IPS DF 6.9 (cell line): ENCODE measurements at places on chromosomes 1 and 21.

- no peak for DNase-seq
These were observed 16.1 kb upstream of the FCAMR start for GRCh38 chr1:206986402-206986801.

DNA sequence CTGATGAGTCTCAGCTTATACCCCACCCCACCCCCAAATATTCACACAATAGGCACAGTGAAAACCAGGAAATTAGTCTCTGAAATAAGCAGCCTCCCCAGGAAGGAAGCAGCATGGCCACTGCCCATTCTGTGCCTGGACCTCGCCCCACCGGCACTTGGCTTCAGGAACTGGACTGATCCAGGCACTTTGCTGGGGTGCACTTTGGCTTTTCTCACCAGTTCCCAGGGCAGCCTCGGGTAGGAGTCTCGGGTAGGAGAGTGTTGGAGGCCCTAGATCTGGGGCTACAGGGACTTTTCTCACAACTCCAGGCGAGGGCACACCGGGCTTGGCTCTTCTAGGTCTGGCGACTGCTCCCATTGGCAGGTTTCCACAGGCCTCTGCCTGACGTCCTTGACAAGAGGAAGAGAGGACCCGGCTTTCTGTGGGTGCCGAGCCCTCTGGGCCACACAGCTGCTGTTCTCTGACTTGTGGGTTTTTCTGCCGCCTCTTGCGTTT, 18.7 kb downstream of the ADARB1 start:
- no peak for DNase-seq

GRCh38 chr1:96597218-96597617, 124.4 kb upstream of the PTBP2 start:
- DNase-seq, result no peak

- no peak for DNase-seq
These were observed 342.1 kb upstream of the NR5A2 start for GRCh38 chr1:199685369-199685768.

GRCh38 chr1:5269901-5270300, 615.5 kb downstream of the AJAP1 start:
- no peak for DNase-seq

DNA sequence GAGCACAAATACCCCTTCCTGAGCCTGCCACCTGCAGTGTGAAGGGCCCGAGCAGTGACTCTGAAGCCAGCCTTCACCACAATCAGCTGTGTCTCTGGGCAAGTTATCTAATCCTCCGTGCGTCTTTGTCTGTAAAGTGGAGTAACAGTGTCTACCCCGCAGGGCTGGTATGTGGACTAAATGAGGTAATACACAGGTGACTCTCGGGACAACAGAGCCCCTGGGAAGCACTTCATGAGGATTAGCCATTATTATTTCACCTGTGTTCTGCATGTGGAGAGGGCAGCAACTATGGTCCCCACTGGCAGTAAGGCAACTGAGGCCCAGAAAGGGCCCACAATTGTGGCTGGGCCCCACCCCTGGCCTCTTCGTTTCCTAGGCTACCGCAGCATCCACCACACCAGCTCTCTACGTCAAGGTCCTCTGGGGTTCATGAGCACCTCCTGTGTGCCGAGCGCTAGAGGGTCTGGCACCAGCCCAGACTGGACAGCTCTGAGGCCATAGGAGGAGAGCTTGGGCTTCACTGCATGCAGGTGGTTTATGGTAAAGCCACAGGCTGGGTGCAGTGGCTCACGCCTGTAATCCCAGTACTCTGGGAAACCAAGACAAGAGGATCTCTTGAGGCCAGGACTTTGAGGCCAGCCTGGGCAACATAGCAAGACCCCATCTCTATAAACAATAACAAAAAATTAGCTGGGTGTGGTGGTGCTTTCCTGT, 41.3 kb upstream of the LRP8 start:
- DNase-seq, result no peak

DNA sequence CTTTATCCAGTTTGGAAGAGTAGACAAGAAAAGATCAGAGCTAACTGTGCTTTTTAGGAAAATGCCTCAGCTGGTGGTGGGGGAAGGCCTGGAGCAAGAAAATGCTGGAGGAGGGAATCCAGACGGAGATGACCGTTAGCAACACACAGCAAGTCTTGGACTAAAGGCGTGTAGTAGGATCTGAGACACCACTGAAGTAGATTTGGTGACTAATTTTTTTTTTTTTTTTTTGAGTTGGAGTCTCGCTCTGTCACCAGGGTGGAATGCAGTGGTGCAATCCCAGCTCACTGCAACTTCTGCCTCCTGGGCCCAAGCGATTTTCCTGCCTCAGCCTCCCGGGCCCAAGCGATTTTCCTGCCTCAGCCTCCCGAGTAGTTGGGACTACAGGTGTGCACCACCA, 41.2 kb downstream of the LPAR3 start:
- DNase-seq, result no peak

- no peak for DNase-seq
These were observed 35.9 kb downstream of the CD46 start for GRCh38 chr1:207787776-207788175.

DNA sequence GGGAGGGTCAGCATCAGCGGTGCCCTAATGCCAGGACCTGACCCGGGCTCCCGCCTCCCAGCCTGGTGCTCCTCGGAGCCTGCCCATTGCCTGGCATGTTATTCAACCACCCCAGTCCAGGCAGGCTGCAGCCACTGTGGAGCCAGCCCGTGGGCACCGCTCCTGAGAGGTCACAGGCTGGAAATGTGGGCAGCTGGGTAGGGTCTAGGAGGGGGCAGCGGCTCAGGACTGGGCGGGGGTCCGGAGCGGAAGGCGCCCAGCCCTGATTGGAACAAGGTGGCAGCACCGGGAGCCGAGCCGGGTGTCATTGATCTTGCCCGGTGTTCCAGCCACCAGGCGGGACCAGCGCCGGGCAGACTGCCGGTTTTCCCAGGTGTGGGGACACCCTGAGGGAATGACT, 12.7 kb upstream of the RUNX3 start:
- DNase-seq, result no peak

GRCh38 chr21:37032877-37033471, 26.5 kb downstream of the RIPPLY3 start:
- DNase-seq, result no peak

DNA sequence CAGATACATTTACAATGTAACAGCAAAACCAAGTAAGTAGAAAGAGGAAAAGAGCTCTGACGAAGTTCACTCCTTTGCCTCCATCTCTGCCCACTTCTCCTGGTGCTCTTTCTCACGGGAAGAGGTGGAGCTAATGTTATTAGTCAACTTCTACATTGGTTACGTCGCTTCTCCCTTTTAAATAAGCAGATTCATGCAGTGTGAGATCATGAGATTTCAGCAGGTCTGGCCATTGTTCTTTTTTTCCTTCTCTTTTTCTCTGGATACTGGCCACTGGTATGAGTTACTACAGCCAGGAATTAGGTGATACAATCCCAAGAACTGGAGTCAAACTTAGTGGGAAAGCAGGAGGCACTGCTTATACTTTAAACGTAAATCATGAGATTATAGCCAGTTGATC, 207.1 kb downstream of the AKT3 start:
- no peak for DNase-seq

DNA sequence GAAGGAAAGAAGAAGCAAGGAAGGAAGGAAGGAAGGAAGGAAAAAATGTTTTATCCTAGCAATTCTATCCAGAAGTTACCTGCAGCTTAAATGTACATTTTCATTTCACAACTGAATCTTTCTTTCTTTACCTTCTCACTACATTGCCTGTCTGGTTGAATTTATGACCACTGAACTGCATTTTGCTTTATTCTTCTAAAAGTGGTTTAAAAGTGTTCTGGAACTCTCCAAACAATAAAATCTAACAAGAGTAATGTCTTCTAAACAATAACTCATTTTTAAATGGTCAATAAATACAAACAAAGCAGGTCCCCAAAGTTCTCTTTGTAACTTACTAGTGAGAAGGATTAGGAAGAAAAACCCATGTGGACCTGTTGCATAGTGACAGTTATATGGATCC, 587.5 kb upstream of the NEGR1 start:
- no peak for DNase-seq

GRCh38 chr1:4425892-4426291, 228.5 kb upstream of the AJAP1 start:
- no peak for DNase-seq

GRCh38 chr1:193189442-193190095, 3.2 kb upstream of the B3GALT2 start:
- DNase-seq, result no peak

DNA sequence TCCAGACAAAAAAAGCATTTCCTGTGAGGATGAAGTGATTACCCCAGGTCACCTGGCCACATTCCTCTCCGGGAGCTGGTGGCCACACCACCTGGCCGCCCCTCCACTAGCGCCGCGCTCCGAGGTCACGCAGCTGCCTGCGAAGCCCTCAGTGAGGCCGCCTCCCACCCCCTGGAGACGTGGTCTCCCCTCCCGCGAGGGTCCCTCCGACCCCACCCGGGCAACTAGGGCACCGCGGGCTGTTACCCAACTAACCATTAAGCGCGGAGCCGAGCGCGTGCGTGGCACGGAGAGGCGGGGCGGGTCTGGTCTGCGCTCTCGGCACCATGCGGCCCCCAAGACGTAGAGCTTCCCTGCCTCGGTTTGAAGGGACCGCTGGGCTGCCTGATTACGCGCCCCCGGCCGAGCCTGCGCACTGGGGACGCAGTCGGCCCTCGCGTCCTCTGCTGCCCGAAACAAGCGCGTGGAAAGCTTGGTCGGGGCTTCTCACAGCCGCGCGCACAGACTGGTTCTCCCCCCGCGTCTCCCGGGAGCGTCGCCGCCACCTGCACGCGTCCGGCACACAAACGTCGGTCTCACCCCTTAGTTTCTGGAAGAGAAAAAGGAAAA, 106.5 kb downstream of the SLC16A1 start:
- no peak for DNase-seq

DNA sequence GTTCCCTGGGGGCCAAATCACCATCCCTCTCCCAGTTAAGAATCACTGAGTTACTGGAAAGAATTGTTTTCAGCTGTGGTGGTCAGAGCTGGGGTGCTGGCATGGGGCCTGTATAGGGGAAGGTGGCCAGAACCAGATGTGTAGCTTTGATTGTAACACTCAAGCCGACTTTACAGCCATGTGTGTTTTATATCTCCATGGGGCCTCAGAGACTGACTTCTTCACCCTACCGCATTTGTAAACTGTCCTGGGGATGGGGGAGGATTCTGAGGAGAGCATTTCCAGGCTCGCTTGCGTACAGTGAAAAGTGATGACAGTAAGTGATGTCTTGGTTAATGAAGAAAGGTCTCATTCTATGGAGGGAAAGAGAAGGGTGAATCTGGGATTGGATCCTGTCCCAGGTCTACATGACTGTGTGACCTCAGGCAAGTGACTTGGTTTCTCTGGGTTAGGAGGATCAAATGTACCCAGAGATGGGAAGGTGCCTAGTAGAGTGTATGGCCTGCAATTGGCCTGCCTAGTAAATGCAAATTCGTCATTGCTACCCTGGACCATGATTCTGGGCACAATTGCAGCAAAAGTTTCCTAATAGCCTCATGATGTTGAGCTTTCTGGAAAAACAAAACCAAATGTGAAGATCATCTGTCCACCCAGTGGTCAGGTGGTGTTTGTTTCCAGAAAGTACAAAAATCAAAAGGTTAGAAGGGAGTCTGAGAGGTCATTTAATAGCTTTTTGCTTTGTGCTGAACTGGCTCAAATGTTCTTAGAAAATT, 49.7 kb upstream of the RCC2 start:
- DNase-seq, result no peak

- DNase-seq, result no peak
These were observed 18.8 kb upstream of the COP1 start for GRCh38 chr1:176225911-176226310.

DNA sequence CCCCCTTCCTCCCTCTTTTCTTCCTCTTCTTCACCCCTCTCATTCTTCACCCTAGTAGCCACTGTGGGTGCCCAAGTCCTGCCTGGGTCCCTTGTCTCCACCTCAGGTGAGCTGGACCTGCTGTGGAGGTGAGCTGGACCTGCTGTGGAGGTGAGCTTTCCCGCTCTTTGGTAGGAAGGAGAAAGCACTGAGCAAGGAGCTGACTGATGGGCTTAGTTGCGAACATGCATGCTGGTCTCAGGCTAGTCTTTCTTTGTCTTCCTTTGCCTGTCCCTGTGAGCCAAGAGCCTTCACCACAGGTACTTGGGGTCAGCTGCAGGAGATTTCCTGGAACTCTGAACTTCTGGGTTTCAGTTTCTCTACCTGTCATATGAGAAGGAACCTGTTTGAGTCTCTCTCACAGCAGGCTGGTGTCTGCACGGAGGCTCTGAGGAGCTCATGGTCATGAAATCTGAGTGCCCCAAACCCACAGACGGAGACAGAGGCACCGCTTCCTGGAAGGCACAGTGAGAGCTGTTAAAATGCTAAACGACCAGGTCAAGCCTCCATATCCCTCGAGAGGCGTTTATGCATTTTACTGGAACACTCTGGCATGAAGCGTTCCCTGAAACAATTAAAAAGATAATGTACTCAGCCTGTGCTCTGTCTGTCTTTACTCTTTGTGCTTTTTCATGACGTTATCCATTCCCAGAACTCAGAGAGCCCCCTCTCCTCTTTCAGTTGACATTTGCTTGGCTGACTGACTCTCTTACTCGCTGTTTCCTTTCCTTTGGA, 69.5 kb downstream of the RHOU start:
- no peak for DNase-seq

DNA sequence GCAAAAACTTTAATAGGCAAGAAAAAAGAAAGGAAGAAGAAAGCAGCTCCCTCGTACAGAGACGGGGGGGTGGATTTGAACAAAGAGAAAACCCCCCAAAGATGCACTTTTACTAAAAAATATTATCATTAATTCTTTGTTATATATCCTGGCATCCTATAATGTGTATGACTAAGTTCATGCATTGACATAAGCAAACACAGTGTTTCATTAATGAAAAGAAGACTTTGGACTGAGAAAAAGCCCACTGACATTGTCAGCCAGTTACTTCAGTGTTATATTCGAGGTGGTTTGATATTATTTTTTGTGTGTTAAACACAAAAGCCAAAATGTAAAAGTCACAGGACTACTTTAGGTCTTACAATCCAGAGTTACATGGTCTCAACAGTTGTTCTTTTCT, 110.1 kb upstream of the DPYD start:
- no peak for DNase-seq

- DNase-seq, result no peak
These were observed 41.9 kb downstream of the LUZP1 start for GRCh38 chr1:23126801-23127200.

DNA sequence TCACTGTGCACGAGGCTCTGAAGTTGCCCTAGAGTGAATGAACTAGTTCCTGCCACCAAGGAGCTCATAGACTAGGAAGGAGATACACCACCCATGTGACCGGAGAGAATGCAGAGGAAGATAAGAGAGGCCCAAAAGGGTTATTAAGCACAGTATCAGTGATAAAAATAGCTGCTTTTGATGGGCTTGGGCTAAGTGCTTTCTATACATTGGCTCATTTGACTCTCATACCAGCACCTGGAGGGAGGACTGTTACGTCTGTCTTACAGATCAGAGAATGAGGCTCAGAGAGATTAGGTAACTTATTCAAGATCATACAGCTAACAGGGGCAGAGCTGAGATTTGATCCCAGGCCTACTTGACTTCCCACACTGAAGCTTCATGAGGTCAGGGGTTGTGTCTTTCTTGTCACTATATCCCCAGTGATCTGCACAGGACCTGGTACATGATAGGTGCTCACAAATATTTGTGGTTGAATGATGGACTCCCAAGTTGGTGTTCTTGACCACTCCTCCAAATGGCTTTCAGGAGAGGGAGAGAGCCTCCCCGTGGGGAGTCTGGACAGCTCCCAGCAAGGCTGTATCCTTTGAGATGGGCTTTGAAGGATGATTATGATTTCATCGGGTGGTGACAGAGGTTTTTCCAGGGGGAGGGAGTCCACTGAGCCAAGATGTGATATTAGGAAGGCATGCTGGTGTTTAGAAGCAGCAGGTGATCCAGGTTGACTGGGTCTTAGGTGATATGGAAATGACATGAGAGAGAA, 14.4 kb downstream of the PPFIA4 start:
- no peak for DNase-seq

- DNase-seq, result peak; percentile 48
These were observed at the start of gene NBPF3 for GRCh38 chr1:21439721-21440629. Gene NBPF3, plus strand, starts transcription at chr1:21440137. Its CDS starts 4,950 bp downstream, at chr1:21445087.
